ENCODE measurements at places on chromosomes 6 and 20.

GRCh38 chr20:62776692-62777527 is 19.4 kb upstream of the MRGBP start:
- DNase-seq: peak; percentile 57
- peak overlapping the region; percentile 41 for H3K4me3 ChIP-seq
- H3K4me1 ChIP-seq: peaks cover 23% of the 10 kb centered on the region
- no peaks in the 10 kb centered on the region for H3K36me3 ChIP-seq
- H3K27me3 ChIP-seq: no peaks in the 10 kb centered on the region

- no peaks in the 10 kb centered on the region for H3K36me3 ChIP-seq
- H3K4me1 ChIP-seq: no peaks in the 10 kb centered on the region
- DNase-seq: no peak
- H3K4me3 ChIP-seq: no peak overlapping the region
- H3K27ac ChIP-seq: no peak overlapping the region
Observed at GRCh38 chr6:12848964-12849808, 132.6 kb downstream of the PHACTR1 start.

GRCh38 chr6:163725008-163725941 is 310.8 kb downstream of the QKI start:
- H3K27ac ChIP-seq: no peak overlapping the region
- no peak for DNase-seq
- no peaks in the 10 kb centered on the region for H3K36me3 ChIP-seq
- H3K27me3 ChIP-seq: no peaks in the 10 kb centered on the region

GRCh38 chr6:152301765-152302568 is 335.2 kb downstream of the SYNE1 start:
- H3K36me3 ChIP-seq: no peaks in the 10 kb centered on the region
- peak overlapping the region; percentile 77 for H3K27ac ChIP-seq
- H3K4me3 ChIP-seq: peak overlapping the region; percentile 92
- H3K27me3 ChIP-seq: no peaks in the 10 kb centered on the region
- peaks cover 12% of the 10 kb centered on the region for H3K4me1 ChIP-seq
- DNase-seq: peak; percentile 87

GRCh38 chr20:1955217-1955616 is 38.6 kb downstream of the PDYN start:
- no peak for DNase-seq
- H3K27me3 ChIP-seq: no peaks in the 10 kb centered on the region
- no peak overlapping the region for H3K27ac ChIP-seq

DNA sequence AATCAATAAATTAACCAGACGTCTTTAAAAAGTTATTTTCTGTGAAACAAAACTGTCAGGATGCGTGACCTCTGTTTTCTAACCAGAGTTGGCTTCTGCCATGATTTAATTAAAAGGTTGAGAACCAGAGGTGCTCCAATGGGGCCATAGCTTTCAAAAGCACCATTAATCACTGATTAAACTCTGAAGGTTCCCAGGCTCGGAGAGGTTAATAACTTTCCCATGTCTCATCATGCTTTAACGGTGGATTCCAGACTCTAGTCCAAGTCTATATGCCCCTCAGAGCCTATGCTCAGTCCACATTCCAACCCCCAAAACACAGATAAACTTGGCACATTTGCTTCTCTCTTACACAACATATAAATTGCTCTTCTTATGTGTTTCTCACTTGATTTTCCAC is 95.5 kb downstream of the SNAP91 start:
- no peaks in the 10 kb centered on the region for H3K36me3 ChIP-seq
- H3K27ac ChIP-seq: no peak overlapping the region
- H3K4me1 ChIP-seq: no peaks in the 10 kb centered on the region

DNA sequence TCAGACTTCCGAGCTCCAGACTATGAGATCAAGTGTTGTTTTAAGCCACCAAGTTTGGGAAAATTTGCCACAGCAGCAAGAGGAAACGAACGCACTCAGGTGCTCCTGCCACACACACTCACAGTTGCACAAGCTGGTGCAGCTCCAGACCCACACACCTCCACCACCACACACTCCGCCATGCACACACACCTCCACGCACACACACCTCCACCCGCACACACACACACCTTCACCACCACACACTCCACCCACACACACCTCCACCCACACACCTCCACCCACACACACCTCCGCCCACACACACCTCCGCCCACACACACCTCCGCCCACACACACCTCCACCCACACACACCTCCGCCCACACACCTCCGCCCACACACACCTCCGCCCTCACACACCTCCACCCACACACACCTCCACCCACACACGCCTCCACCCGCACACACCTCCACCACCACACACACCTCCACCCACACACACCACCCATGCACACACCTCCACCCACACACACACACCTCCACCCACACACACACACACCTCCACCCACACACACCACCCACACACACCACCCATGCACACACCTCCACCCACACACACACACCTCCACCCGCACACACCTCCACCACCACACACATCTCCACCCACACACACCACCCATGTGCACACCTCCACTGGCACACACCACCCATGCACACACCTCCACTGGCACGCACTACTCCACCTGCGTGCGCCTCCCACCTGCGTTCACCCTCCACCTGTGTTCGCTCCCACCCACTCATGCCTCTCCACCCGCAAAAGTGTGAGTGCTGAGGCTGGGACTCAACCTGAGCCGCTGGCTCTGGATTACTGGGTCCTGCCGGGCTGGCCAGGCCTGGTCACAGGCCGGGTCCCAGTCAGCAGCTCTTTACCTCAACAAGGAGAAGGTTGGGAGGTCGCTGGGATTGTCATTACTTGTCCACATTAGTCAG is 175.6 kb downstream of the BMP7 start:
- H3K4me3 ChIP-seq: no peak overlapping the region

DNA sequence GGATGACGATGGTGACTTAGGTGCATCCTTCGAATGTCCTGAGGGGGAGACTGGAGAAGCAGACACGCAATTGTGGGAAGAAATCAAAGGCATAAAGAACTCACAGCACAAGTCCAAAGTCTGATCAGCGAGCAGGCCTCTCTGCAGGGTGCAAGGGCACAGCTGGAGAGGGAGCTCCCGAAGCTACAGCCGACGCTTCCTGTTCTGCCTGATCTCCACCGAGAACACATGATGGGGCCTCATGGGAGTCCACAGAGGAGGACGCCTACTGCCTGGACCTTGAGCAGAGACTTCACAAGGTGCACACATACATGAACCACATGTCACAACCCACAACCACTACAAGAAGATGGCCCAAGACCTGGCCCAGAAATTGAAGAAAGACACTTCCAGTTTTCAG is 51.4 kb downstream of the RIN2 start:
- no peaks in the 10 kb centered on the region for H3K36me3 ChIP-seq
- H3K4me3 ChIP-seq: no peak overlapping the region
- no peaks in the 10 kb centered on the region for H3K4me1 ChIP-seq

GRCh38 chr20:36821964-36822437 is 48.4 kb upstream of the DSN1 start:
- no peak for DNase-seq
- H3K4me3 ChIP-seq: no peak overlapping the region
- no peaks in the 10 kb centered on the region for H3K27me3 ChIP-seq

- H3K36me3 ChIP-seq: peaks cover 2% of the 10 kb centered on the region
- no peaks in the 10 kb centered on the region for H3K27me3 ChIP-seq
- H3K4me3 ChIP-seq: no peak overlapping the region
- H3K27ac ChIP-seq: no peak overlapping the region
- no peaks in the 10 kb centered on the region for H3K4me1 ChIP-seq
Observed at GRCh38 chr6:144769142-144769541, 484.0 kb downstream of the UTRN start.

- H3K27me3 ChIP-seq: no peaks in the 10 kb centered on the region
- no peaks in the 10 kb centered on the region for H3K4me1 ChIP-seq
- peaks cover 3% of the 10 kb centered on the region for H3K36me3 ChIP-seq
- H3K27ac ChIP-seq: no peak overlapping the region
- DNase-seq: no peak
- no peak overlapping the region for H3K4me3 ChIP-seq
Observed at GRCh38 chr6:157139054-157139708, 184.1 kb downstream of the TMEM242 start.

- H3K27ac ChIP-seq: no peak overlapping the region
- H3K4me3 ChIP-seq: no peak overlapping the region
- H3K27me3 ChIP-seq: no peaks in the 10 kb centered on the region
- no peaks in the 10 kb centered on the region for H3K36me3 ChIP-seq
- no peaks in the 10 kb centered on the region for H3K4me1 ChIP-seq
Observed at GRCh38 chr6:143811501-143812157, 31.5 kb upstream of the LTV1 start.

- H3K4me1 ChIP-seq: peaks cover 75% of the 10 kb centered on the region
- no peaks in the 10 kb centered on the region for H3K27me3 ChIP-seq
- H3K4me3 ChIP-seq: no peak overlapping the region
- H3K27ac ChIP-seq: peak overlapping the region; percentile 92
- H3K36me3 ChIP-seq: peaks cover 45% of the 10 kb centered on the region
- peak; percentile 32 for DNase-seq
Observed at GRCh38 chr6:33696548-33697518, 14.7 kb downstream of the UQCC2 start.

DNA sequence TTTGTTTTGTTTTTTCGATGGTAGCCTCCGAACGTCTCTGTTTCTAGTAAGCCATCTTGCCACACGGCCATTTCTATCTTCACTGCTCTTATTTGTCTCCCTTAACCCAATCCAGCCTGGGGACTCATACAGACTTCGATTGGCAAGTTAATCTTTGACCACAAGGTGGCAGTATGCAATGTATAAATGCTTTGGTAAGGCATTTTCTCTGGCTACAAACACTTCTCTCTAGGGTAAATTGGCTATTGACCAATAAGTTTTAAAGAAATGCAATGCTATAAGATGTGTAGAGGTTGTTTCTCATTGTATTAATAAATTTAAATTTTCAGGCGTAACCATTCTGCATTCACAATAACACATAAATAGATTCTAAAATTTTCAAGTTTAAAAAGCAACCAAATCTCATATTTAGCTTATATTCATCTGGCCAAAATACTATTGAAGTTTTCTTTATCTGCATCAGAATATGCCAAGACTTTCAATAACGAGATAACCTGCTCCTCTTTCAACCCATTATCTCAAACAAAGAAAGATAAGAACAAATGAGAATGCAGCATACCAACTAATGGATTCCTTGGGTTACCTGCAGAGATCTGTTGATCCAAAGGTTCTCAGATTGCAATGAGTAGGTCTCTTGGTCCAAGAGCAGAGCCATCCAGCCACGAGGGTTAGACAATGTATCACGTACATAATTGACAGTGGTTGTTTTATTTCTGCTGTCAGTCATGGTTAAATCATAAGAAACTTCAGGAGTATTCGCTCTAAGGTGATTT is 231.9 kb downstream of the PKHD1 start:
- no peaks in the 10 kb centered on the region for H3K4me1 ChIP-seq
- H3K36me3 ChIP-seq: no peaks in the 10 kb centered on the region

- H3K36me3 ChIP-seq: no peaks in the 10 kb centered on the region
- no peak for DNase-seq
- H3K4me1 ChIP-seq: no peaks in the 10 kb centered on the region
Observed at GRCh38 chr20:16216227-16216913, 356.9 kb downstream of the KIF16B start.

- H3K27ac ChIP-seq: no peak overlapping the region
- no peaks in the 10 kb centered on the region for H3K4me1 ChIP-seq
- no peaks in the 10 kb centered on the region for H3K27me3 ChIP-seq
Observed at GRCh38 chr6:131431718-131432117, 141.3 kb upstream of the ARG1 start.

- H3K4me1 ChIP-seq: no peaks in the 10 kb centered on the region
- no peak overlapping the region for H3K27ac ChIP-seq
- H3K4me3 ChIP-seq: no peak overlapping the region
- H3K27me3 ChIP-seq: peaks cover 22% of the 10 kb centered on the region
- no peak for DNase-seq
Observed at GRCh38 chr20:24745617-24746350, 203.3 kb upstream of the CST7 start.

GRCh38 chr6:125217369-125217768 is 63.8 kb downstream of the TPD52L1 start:
- H3K36me3 ChIP-seq: no peaks in the 10 kb centered on the region
- DNase-seq: no peak
- H3K27me3 ChIP-seq: peaks cover 6% of the 10 kb centered on the region

GRCh38 chr20:8389381-8390036 is 257.4 kb downstream of the PLCB1 start:
- DNase-seq: no peak
- no peaks in the 10 kb centered on the region for H3K36me3 ChIP-seq
- H3K27ac ChIP-seq: no peak overlapping the region
- no peak overlapping the region for H3K4me3 ChIP-seq
- H3K27me3 ChIP-seq: no peaks in the 10 kb centered on the region

DNA sequence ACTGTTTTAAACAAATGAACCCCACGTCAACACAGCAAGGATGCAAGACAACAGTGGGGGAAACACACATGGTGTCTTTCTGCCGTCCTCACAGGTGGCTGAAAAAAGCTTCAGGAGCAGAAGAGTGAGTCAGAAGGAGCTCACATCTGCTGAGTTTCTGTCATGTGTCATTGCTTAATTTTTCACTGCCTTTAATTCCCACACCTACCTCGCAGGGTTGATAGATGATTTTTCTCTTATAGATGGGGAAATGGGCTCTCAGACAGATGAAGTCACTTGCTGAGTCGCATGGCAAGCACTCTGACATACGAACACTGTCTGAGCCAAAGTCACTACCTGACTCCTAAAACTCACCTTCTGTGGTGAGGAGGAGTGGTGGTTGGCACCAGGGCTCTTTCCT is 28.3 kb upstream of the CARMIL1 start:
- no peak for DNase-seq
- H3K4me3 ChIP-seq: no peak overlapping the region
- H3K4me1 ChIP-seq: no peaks in the 10 kb centered on the region
- H3K36me3 ChIP-seq: no peaks in the 10 kb centered on the region
- H3K27ac ChIP-seq: no peak overlapping the region
- H3K27me3 ChIP-seq: peaks cover 11% of the 10 kb centered on the region

DNA sequence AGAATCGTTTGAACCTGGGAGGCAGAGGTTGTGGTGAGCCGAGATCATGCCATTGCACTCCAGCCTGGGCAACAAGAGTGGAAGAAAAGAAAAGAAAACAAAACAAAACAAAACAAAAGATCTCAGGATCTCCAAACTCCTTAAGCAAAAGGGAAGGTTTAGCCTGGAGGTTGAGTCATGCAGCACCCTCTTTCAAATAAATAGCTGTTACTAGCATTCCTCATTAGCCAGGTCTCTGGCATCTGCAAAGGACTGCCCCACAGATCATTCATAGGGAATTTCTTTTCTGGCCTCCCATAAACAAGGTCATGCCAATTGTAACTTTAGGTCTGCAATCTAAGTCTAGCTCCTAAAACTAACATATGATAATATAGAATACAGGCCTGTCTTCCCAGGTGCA is 37.2 kb downstream of the EDN1 start:
- H3K4me1 ChIP-seq: peaks cover 6% of the 10 kb centered on the region
- no peaks in the 10 kb centered on the region for H3K27me3 ChIP-seq
- H3K4me3 ChIP-seq: no peak overlapping the region
- DNase-seq: no peak

DNA sequence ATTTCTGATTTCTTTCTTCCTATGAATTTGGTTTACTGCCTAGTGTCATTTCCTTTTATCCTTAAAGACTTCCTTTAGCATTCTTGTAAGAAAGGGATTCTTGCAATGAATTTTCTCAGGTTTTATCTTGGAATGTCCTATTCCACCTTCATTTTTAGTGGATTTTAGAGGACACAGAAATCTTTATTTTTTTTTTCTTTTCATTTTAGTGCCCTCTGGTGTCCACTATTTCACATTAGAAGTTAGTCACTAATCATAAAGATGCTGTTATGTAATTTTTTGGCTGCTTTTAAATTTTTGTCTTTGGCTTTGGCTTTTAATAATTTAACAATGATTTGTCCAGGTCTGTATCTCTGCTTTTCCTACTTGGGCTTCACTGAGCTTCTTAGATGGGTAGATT is 28.1 kb downstream of the LMBRD1 start:
- no peak overlapping the region for H3K27ac ChIP-seq
- H3K36me3 ChIP-seq: no peaks in the 10 kb centered on the region
- DNase-seq: no peak
- no peaks in the 10 kb centered on the region for H3K4me1 ChIP-seq
- no peak overlapping the region for H3K4me3 ChIP-seq
- no peaks in the 10 kb centered on the region for H3K27me3 ChIP-seq

Data from T-cell (primary cell).